ENCODE measurements at places on chromosomes 2 and 18.
A peak's percentile ranks its signal among the peaks of the same experiment; 100 is the strongest.

DNA sequence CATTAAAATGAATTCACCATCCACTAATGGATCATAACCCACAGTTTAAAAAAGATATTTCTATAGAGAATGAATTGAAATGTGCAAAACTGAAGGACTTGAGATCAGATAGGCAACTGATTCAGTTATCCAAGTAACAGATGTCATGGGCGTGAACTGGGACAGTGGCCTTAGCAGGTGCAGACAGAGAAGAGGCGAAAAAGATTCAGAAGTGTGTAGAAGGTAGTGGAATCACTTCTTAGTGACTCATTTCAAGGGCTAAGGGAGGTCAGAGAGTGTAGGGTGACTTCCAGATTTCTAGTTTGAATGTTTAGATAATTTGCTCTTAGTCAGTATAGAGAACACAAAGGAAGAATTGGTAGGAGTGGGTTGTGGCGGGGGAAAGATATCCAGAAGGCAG, 79.7 kb downstream of the EHBP1 start:
- DNase-seq: no peak
- H3K36me3 ChIP-seq: peaks cover 4% of the 10 kb centered on the region
- H3K27ac ChIP-seq: no peak overlapping the region
- no peaks in the 10 kb centered on the region for H3K27me3 ChIP-seq
- H3K4me3 ChIP-seq: no peak overlapping the region

- no peak overlapping the region for H3K27ac ChIP-seq
- no peak for DNase-seq
- H3K36me3 ChIP-seq: no peaks in the 10 kb centered on the region
- peaks cover 27% of the 10 kb centered on the region for H3K27me3 ChIP-seq
- H3K4me3 ChIP-seq: no peak overlapping the region
- no peaks in the 10 kb centered on the region for H3K4me1 ChIP-seq
These were observed 39.4 kb upstream of the CTDP1 start for GRCh38 chr18:79640064-79640672.

GRCh38 chr18:44893045-44893706, 212.5 kb downstream of the SETBP1 start:
- no peak overlapping the region for H3K4me3 ChIP-seq
- no peaks in the 10 kb centered on the region for H3K36me3 ChIP-seq
- no peak for DNase-seq
- no peak overlapping the region for H3K27ac ChIP-seq

DNA sequence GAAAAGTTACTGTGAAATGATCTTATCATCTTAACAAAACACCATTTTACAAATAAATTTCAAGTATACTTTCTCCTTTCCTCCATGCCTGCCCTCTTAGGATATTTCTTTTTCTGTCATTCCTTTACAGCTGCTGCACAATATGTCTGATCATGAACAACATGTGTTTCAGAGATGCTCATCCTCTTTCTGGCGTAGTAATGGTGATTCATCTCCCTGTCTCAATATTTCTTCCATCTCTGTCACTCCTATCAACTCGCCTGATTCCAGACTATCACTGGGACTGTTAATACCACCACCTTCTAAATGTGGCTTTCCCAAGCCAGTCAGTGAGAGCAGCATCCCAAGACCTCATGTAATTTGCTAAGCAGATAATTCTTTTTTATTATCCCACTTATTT, 290.5 kb downstream of the GULP1 start:
- no peak for DNase-seq
- H3K27me3 ChIP-seq: no peaks in the 10 kb centered on the region
- H3K36me3 ChIP-seq: peaks cover 2% of the 10 kb centered on the region
- no peaks in the 10 kb centered on the region for H3K4me1 ChIP-seq
- no peak overlapping the region for H3K4me3 ChIP-seq

- no peaks in the 10 kb centered on the region for H3K4me1 ChIP-seq
- H3K27ac ChIP-seq: no peak overlapping the region
- H3K4me3 ChIP-seq: no peak overlapping the region
- H3K27me3 ChIP-seq: no peaks in the 10 kb centered on the region
- no peak for DNase-seq
These were observed 27.2 kb downstream of the STEAP3 start for GRCh38 chr2:119250718-119251290.

DNA sequence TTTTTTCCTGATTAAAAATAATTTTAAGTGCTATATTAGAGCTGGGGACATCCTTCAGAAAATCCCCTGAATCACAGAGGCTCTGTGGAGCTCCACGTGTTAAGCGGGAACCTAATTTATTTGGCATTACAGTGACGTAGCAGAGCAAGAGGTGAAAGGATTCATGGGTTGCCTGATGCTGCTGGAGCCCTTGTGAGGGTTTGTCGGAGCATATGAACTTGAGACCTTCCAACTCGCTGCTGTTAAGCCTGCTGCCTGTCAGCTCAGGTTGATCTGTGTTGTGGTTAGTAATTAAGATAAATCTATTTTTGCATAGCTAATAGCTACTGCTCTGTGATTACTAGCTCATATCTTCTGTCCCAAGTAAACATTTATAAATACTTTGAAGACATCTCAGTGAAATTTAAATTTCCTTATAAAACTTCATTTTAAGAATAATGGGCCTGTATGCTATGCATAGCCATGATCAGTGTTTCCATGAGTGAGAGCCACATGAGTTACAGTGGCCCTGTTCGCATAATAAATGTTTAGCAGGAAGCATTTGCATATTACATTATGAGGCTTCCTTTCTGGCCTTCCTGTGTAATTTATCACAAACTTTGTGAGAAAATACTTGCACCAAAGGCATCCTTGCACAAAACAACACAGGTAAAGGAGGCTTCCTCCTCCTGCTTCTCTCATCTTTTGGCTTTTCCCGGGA, 438.9 kb downstream of the PTPRM start:
- H3K27me3 ChIP-seq: no peaks in the 10 kb centered on the region
- H3K4me1 ChIP-seq: no peaks in the 10 kb centered on the region
- H3K36me3 ChIP-seq: no peaks in the 10 kb centered on the region
- DNase-seq: no peak

- H3K27me3 ChIP-seq: peaks cover 3% of the 10 kb centered on the region
- no peak overlapping the region for H3K27ac ChIP-seq
- H3K36me3 ChIP-seq: no peaks in the 10 kb centered on the region
- DNase-seq: no peak
These were observed 216.9 kb upstream of the REV1 start for GRCh38 chr2:99706735-99707134.

- H3K27me3 ChIP-seq: no peaks in the 10 kb centered on the region
- H3K27ac ChIP-seq: no peak overlapping the region
- H3K36me3 ChIP-seq: no peaks in the 10 kb centered on the region
- H3K4me3 ChIP-seq: no peak overlapping the region
These were observed 187.1 kb downstream of the ZBTB7C start for GRCh38 chr18:48222118-48222517.

- H3K4me3 ChIP-seq: no peak overlapping the region
- peaks cover 32% of the 10 kb centered on the region for H3K36me3 ChIP-seq
- no peak for DNase-seq
- H3K4me1 ChIP-seq: peaks cover 22% of the 10 kb centered on the region
- H3K27ac ChIP-seq: no peak overlapping the region
These were observed 124.7 kb upstream of the PPP1CB start for GRCh38 chr2:28626891-28627421.

DNA sequence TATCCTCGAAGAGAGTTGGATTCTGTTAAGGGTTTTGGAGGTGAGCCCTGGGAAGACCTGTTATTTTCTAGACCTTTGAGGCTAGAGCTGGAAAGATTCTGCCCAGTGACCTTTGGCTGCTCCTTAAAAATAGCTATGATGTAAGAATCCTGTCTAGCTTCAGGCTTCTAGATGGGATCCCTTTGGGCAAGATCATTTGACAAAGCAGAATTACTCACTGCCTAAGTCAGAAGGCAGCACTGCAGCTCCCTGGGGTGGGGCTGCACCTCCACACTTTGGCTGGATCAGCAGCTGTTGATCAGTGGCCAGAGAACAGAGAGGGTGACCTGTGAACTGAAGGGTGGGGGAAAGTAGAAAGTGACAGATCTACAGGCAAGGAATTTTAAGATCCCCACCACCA, 103.8 kb downstream of the ASAP2 start:
- DNase-seq: no peak
- H3K4me3 ChIP-seq: no peak overlapping the region
- H3K4me1 ChIP-seq: peaks cover 10% of the 10 kb centered on the region

DNA sequence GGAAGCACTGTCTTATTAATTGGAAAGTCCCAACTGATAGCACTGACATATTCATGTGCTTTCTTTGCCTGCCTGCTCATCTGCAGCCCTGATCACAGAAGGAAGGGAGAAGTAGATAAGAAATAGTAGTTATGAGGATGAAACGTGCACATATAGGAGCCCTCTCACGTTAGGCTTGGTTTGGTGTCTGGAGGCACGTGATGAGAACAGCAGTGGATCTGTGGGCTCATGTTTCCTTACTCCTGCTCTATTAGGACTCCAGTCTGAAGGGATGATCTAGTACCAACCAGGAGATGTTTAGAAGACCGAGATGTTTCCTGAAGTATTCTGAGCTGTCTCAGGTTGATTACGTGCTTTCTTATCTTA, 84.9 kb downstream of the MAP4K4 start:
- H3K4me3 ChIP-seq: no peak overlapping the region
- H3K27me3 ChIP-seq: no peaks in the 10 kb centered on the region
- no peak for DNase-seq
- peaks cover 10% of the 10 kb centered on the region for H3K4me1 ChIP-seq
- no peak overlapping the region for H3K27ac ChIP-seq

DNA sequence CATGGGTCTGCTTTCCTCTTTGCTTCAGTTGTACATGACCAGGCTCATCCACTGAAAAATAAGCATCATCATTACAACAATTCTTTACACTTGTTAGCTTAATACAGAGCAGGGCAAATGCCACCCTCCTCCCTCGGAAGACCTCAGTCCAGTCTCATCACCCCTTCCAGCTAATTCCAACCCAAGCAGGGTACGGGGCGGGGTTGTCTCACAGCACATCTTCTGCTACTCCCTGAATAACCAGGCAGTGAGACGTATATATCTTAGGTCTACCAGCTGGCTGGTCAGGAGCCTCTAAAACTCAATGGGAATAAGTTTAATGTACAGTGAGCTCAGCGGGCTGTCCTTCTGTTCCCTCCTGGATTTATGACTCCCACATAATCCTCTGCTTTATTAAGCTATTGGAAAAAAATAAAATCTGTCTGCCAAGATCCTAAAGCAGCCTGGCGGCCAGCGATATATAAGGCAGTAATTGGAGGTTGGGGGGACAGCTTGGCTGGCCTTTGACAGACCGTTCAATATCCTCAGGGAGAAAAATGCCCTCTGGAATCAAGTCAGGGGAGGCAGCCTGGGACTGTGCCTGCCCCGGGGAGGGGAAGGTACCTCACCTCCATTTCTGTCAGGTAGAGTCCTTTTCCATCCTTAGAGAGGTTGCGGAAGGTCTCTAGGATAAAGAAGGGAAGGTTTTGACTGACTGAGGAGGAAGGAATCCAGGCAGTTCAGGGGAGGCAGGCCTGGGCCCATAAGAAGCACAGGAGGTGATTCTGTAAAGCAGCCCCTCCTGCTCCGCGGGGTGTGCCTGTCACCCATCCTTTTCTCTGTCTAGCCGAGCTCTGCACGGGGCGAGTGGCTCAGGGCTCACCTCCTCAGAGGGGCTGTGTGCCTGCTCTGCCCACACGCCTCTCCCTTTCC, 76.3 kb downstream of the CAPN13 start:
- H3K4me1 ChIP-seq: peaks cover 7% of the 10 kb centered on the region
- H3K27ac ChIP-seq: no peak overlapping the region
- no peaks in the 10 kb centered on the region for H3K36me3 ChIP-seq
- H3K27me3 ChIP-seq: no peaks in the 10 kb centered on the region

DNA sequence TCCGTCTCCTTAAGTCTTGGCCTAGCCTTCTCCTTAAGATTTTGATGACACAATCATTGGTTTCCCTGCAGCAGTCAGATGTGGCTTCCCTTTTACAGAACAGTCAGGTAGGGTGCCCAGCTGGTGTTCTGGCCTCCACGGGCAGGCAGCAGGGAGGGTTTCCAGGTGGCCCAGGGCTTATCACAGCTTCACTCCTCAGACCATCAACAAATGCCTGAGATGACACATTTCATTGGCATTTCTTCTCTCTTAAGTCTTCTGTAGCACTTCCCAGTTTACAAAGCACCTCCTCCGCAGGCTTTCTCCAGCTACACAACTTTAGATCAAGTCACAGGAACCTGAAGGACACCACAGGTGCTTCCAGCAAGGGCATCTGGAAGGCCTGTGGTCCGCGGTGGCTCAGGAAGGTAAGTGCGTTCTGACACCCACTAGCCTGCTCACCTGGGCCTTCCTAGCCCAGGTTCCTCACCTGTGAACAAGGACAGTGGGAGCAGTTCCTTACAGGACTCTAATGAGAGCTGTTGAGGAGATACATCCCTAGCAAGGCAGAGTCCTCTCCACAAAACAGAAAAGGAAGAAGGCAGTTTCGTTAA, 37.6 kb downstream of the PTPN18 start:
- no peaks in the 10 kb centered on the region for H3K27me3 ChIP-seq
- H3K36me3 ChIP-seq: no peaks in the 10 kb centered on the region
- H3K27ac ChIP-seq: no peak overlapping the region
- H3K4me1 ChIP-seq: peaks cover 6% of the 10 kb centered on the region
- no peak for DNase-seq

DNA sequence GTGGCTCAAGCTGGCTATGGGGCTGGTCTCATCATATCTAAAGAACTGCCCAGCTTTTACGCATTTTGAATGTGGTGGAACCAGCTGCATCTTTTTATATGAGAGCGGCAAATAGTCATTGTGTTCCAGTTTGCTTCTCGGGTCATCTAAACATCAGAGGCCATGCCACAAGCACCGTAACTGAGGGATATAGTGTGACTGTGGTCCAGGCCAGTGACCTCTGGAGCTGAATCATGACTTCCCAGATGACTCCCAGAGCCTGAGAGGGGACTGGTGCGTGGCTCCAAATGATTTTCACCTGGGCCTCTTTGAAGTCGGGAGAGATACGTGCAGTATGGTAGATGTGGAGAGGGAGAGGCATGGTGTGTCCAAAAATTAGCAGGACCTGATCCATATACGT, 271.0 kb downstream of the NEDD4L start:
- H3K4me1 ChIP-seq: peaks cover 40% of the 10 kb centered on the region
- DNase-seq: no peak
- H3K36me3 ChIP-seq: peaks cover 24% of the 10 kb centered on the region
- H3K27ac ChIP-seq: peak overlapping the region; percentile 34

GRCh38 chr2:100107440-100107839, 35.0 kb downstream of the AFF3 start:
- no peak for DNase-seq
- H3K27ac ChIP-seq: no peak overlapping the region
- peaks cover 47% of the 10 kb centered on the region for H3K27me3 ChIP-seq
- no peaks in the 10 kb centered on the region for H3K36me3 ChIP-seq

DNA sequence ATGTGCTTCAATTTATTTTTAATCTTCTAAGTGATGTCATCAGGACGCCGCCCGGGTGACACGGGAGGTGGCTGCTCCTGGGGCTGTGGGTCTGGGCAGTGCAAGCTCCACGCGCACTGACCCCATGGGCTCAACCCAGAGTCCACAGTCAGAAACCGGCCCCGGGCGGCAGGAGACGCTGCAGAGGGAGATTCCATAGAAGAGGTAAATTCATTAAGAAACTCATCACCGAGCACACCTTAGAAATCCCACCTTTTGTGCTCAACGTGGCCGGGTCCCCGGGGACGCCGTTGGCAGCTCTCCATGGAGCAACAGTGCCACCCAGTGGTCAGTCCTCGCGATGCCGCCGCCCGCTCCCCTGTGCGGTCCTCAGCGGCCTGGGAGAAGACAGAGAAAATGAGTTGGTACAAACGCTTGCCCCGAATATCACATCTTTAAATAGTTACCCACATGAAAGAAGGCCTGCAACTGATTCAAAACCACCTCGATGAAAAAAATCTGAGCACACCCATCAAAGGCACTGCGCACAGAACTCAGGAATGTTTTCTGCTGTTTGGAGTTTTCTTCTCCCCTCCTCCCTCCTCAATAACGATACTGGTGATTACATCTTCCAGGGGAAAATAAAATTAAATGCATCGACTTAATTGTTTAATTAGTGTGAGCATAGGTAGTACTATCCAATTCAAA, 92.6 kb downstream of the CMPK2 start:
- peaks cover 4% of the 10 kb centered on the region for H3K4me1 ChIP-seq
- DNase-seq: peak; percentile 42
- H3K36me3 ChIP-seq: no peaks in the 10 kb centered on the region

Data from large intestine (tissue), 12 donors.